Heart left ventricle (tissue), 16 donors: ENCODE measurements at places on chromosomes 6 and 20.

DNA sequence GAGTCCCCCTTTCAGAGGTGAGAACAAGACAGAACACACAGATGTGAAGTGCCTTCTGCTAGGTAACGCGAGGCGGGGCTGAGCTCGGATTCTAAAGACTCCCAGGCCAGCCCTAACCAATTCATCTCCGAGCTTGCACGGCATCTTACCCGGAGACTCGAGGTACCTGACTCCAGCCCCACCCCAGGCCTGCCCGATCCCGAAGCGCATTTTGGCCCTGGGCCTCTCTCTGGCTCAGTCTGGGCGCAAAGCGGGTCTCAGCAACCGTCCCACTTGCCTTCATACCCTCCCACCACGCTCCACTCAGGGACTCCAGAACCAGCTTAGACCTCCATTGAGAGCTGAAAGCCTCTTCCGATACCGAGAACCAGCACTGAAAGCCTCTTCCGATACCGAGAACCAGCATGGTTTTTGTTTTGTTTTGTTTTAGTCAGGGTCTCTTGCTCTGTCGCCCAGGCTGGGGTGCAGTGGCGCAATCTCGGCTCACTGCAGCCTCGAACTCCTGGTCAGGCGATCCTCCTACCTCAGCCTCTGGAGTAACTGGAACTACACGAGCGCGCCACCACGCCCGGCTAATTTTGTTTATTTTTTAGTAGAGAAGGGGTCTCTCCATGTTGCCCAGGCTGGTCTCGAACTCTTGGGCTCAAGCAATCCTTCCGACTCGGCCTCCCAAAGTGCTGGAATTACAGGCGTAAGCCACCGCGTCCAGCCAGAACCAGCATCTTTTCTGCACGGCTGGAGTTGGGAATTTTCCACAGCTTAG is 557 bp upstream of the DYNLRB1 start:
- H3K27me3 ChIP-seq = no peaks in the 10 kb centered on the region
- no peaks in the 10 kb centered on the region for H3K36me3 ChIP-seq
- peak overlapping the region; percentile 99 for H3K27ac ChIP-seq
- H3K4me1 ChIP-seq = peaks cover 29% of the 10 kb centered on the region

GRCh38 chr6:116036075-116036773 is 24.5 kb downstream of the FRK start:
- no peak for DNase-seq
- no peaks in the 10 kb centered on the region for H3K27me3 ChIP-seq
- no peak overlapping the region for H3K4me3 ChIP-seq
- no peaks in the 10 kb centered on the region for H3K36me3 ChIP-seq
- no peaks in the 10 kb centered on the region for H3K4me1 ChIP-seq

DNA sequence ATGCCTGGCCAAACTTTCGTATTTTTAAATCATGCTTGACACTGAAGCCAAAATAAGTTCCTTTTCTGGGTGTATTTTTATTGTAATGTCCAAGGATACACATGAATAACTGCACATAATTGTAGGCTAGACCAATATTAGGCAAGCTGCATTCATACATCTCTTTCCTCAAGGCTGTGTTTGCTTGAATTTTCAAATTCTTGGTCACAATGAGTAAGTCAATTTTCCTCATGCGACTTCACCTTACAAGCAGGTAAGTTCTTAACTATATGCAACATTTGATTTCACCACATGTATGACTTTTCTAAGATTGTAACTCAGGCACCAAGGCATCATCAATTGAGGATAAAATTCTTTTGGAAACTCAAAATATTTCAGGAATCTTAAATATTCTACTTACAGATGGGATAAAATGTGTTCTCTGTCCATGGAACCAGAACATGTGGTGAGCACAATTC is 112.4 kb upstream of the ZNF217 start:
- DNase-seq = no peak
- H3K36me3 ChIP-seq = no peaks in the 10 kb centered on the region
- H3K4me3 ChIP-seq = no peak overlapping the region
- H3K27ac ChIP-seq = peak overlapping the region; percentile 41

- H3K27me3 ChIP-seq = peaks cover 3% of the 10 kb centered on the region
- no peak overlapping the region for H3K4me3 ChIP-seq
- H3K36me3 ChIP-seq = peaks cover 17% of the 10 kb centered on the region
- DNase-seq = no peak
- no peaks in the 10 kb centered on the region for H3K4me1 ChIP-seq
- H3K27ac ChIP-seq = no peak overlapping the region
Observed at GRCh38 chr20:61968932-61969331, 96.7 kb downstream of the TAF4 start.

GRCh38 chr6:15953152-15953880 is 175.6 kb upstream of the MYLIP start:
- H3K36me3 ChIP-seq = no peaks in the 10 kb centered on the region
- no peaks in the 10 kb centered on the region for H3K27me3 ChIP-seq
- peak; percentile 11 for DNase-seq
- H3K4me3 ChIP-seq = no peak overlapping the region

DNA sequence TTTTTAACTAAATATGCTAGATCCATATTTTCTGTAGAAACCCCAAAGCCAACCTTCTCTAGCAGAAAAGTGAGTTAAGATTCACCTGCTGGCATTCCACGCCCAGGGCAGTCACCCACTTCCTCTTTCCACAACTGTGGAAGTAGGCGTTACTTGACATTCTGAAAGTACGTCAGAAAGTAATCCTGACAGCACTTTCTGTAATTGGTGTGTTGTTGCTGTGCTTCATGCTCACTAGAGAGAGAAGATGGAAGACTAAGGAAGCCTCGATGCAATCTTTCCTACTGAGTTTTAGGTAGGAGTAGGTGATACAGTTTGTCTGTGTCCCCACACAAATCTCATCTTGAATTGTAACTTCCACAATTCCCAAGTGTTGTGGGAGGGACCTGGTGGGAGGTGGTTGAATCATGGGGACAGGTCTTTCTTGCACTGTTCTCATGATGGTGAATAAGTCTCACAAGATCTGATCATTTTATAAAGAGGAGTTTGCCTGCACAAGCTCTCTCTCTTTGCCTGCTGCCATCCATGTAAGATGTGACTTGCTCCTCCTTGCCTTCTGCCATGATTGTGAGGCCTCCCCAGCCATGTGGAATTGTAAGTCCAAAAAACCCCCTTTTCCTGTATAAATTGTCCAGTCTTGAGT is 101.1 kb downstream of the MAP3K7 start:
- H3K27ac ChIP-seq = no peak overlapping the region
- no peaks in the 10 kb centered on the region for H3K36me3 ChIP-seq
- H3K4me1 ChIP-seq = no peaks in the 10 kb centered on the region
- no peak for DNase-seq

DNA sequence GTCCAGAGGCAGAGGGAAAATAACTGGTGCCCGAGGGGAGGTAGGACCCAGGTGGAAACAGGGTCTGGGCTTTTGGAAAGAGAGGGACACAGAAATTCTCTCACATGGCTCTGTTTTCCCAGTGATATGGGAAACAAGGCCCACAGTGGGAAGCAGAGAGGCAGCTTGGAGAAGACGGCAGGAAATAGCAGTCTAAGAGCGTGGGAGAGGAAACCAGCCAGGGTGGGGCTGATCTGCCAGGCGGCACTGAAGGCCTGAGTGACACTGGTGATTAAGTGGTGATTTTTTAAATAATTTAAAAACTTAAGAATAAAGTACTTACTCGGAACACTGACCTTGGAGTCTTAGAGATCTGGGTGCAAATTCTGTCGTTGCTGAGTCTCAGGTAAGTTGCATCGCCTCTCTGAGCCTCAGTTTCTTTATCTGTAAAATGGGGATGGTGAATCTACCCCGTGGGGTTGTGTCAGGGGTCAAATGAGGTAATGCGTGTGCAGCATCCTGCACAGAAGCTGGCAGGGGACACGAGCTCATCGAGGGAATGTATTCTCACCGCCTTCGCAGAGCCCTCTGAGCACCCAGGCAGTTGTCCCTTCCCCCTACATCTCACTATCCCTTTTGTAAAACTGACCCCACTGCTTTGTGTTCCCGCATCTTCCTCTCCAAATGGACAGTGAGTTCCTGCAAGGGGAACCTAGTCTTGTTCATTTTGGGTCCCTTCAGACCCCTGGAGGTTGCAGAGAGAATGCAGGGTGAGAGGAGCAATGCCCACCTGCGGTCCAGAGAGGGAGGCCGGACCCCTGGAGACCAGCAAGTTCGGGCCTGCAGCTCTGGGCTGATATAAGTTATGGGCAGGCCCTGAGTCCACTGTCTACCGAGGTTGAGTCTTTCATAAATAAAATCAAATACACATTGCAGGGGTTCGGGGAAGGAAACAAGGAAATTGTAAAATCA is 228.6 kb upstream of the PMEPA1 start:
- peak; percentile 41 for DNase-seq
- peaks cover 15% of the 10 kb centered on the region for H3K4me1 ChIP-seq
- H3K27me3 ChIP-seq = no peaks in the 10 kb centered on the region
- no peaks in the 10 kb centered on the region for H3K36me3 ChIP-seq
- no peak overlapping the region for H3K4me3 ChIP-seq

DNA sequence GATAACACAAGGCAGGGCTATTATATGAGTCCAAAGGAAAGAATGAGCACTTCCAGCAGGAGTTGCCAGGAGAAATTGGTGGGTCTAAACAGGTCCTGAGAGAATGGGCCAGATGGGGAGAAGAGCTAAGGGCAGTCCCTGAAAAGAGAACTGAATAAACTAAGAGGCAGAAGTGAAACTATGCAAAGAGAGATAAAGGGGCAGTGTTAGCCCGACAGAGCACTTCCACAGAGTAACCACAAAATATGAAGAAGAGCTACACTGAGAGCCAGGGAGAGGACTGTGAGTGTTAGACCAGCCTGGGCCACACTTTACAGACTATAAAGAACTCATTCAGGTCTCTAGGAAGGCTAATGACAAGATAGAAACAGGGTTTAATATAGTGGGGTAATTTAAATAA is 43.8 kb downstream of the RALGAPA2 start:
- H3K27me3 ChIP-seq = no peaks in the 10 kb centered on the region
- H3K27ac ChIP-seq = no peak overlapping the region
- peaks cover 40% of the 10 kb centered on the region for H3K4me1 ChIP-seq
- no peak overlapping the region for H3K4me3 ChIP-seq
- DNase-seq = no peak

GRCh38 chr6:36062247-36062646 is 34.6 kb downstream of the MAPK14 start:
- H3K4me3 ChIP-seq = no peak overlapping the region
- no peak for DNase-seq
- no peak overlapping the region for H3K27ac ChIP-seq
- H3K4me1 ChIP-seq = peaks cover 25% of the 10 kb centered on the region

DNA sequence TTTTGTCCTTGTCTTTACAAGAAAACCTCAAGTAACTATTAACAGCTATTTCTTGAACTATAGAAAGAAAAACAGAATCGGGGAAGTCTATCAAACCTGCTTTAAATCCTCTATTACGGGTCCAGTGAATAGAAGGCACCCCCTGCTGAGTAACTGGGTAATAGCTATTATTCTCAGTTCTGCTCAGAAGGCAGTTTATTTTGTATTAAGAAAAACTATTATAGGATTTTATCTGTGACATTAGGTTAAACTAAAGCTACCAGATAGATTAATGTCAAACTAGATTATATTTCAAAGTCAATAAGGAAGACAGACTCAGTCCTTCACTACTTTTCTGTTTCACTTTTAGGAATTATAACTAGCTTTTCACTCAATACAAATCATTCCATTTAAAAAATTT is 93.7 kb downstream of the DST start:
- H3K4me3 ChIP-seq = no peak overlapping the region
- peaks cover 7% of the 10 kb centered on the region for H3K36me3 ChIP-seq
- H3K27me3 ChIP-seq = no peaks in the 10 kb centered on the region
- DNase-seq = no peak
- peaks cover 45% of the 10 kb centered on the region for H3K4me1 ChIP-seq

DNA sequence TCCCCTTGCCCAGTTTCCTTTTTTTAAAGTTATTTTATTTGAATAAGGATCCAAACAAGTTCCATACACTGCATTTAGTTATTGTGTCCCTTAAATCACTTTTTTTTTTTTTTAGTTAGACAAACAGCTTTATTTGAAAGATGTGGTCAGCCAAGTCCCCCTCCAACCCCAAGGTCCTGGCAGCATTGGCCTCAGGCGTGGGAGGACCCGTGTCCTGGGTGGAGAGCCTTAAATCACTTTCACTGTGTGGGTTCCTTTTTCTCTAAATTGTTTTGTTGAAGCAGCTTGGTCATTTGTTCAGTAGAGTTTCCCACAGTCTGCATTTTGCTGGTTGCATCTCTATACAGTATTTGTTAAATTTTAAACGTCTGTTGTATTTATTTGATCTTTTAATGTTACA is 5.2 kb upstream of the TBCC start:
- DNase-seq = no peak
- no peak overlapping the region for H3K27ac ChIP-seq
- H3K4me1 ChIP-seq = no peaks in the 10 kb centered on the region
- H3K36me3 ChIP-seq = no peaks in the 10 kb centered on the region

DNA sequence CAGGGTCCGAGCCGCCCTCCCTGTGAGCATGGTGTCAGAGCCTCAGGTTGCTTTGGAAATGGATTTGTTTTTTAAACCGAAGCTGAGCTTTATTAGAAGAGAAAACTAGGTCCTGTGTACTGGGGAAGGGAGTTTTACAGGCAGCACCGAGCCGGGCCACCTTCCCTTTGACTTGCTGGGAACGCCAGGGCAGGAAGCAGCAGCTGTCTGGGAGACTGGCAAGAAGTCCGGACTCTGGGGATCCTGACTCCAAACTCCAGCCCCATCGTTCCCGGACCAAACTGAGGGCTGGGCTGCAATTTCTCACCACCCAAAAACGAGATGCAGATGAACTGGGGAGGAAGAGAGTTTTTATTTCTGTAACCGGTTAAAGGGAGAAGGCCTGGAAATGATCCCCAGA is 214.9 kb upstream of the KCNG1 start:
- no peak overlapping the region for H3K27ac ChIP-seq
- DNase-seq = no peak
- no peaks in the 10 kb centered on the region for H3K36me3 ChIP-seq
- no peak overlapping the region for H3K4me3 ChIP-seq
- H3K4me1 ChIP-seq = no peaks in the 10 kb centered on the region

- no peaks in the 10 kb centered on the region for H3K27me3 ChIP-seq
- no peaks in the 10 kb centered on the region for H3K36me3 ChIP-seq
- DNase-seq = no peak
- H3K4me1 ChIP-seq = no peaks in the 10 kb centered on the region
Observed at GRCh38 chr6:1869308-1869707, 259.6 kb downstream of the FOXC1 start.

GRCh38 chr6:90186026-90186425 is 110.6 kb downstream of the BACH2 start:
- H3K36me3 ChIP-seq = no peaks in the 10 kb centered on the region
- no peak for DNase-seq
- no peaks in the 10 kb centered on the region for H3K27me3 ChIP-seq
- no peak overlapping the region for H3K27ac ChIP-seq
- no peak overlapping the region for H3K4me3 ChIP-seq
- peaks cover 32% of the 10 kb centered on the region for H3K4me1 ChIP-seq

DNA sequence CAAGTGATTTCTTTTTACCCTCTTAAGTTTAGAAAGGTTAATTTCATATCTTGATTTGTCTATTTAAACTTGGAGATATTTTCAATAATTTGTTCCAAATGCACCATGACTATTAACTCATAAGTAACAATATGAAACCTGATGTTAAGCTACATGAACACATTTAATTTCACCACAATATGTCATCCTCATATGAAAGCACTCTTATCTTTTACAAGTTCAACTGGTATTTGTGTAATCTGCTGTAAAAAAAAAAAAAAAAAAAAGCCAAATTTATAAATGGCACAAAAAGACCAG is 110.4 kb downstream of the HFE start:
- H3K36me3 ChIP-seq = no peaks in the 10 kb centered on the region
- peak overlapping the region; percentile 68 for H3K4me3 ChIP-seq
- no peak for DNase-seq
- no peaks in the 10 kb centered on the region for H3K4me1 ChIP-seq
- peaks cover 6% of the 10 kb centered on the region for H3K27me3 ChIP-seq

GRCh38 chr6:431504-431903 is 40.0 kb downstream of the IRF4 start:
- H3K27me3 ChIP-seq = no peaks in the 10 kb centered on the region
- no peaks in the 10 kb centered on the region for H3K36me3 ChIP-seq
- DNase-seq = no peak
- no peaks in the 10 kb centered on the region for H3K4me1 ChIP-seq
